SHP77 treated with DMSO at 0.1 percent for 48 hours (cell line): ENCODE measurements at places on chromosomes 2 and 18.

DNA sequence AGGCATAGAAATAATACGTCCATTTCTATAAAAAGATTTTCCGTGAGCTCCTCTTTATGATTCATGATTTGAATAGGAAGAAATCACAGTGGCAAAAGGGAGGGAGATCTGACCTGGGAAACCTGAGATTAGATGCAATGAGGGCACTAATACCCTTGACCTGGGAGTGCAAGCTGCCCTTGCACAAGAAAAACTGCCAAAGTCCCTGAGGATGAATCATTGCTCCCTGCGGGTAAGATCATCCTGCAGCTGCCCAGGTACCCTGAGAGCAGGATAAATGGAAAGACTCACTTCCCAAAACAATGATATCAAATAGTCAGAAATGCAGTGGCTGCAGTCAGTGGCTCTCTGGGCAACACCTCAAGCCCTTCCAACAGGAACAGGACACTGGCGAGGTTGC lies 11.6 kb downstream of the FHL2 start:
- no peak for DNase-seq

DNA sequence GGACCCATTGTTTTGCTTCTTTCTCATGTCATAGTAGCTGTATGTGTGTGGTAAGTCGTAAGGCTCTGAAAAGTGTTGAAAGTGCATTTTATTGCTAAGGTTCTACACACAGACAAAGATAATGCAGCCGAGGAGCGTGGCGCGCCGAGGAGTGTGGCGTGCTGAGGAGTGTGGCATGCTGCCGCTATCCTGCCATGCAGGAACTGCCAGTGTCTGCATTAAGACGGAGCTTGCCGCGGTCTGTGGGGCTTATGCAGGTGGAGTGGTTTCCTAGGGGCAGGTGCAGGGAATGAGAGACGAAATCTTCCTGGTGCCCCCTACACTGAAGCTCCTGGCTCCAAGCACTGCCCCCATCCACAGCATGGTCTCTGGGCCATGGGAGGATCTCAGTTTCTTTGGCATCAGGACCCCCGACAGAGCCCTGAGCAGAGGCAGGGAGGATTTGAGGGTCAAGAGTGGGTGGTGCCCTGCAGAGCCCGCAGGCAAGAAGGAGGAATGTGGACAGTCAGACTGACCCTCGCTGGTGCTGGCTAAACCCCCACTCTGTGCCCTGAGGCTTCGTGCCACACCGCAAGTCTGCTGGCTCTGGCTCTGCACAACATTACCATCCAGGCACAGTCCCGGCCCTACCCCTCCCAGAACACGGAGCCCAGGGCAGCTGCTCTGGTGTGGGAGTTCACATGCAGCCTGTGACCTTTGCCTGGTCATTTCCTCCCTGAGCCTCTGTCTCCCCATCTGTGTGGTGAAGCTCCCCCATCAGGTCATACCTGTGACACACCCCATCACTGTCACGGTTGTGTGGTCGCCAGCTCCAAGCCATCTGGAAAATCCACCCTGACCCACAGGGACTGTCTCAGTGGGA lies 3.2 kb downstream of the SNED1 start:
- DNase-seq: no peak

- no peak for DNase-seq
These were observed 15.0 kb downstream of the SMAD4 start for GRCh38 chr18:51044928-51045585.

GRCh38 chr2:43206602-43207001 lies 19.8 kb downstream of the ZFP36L2 start:
- no peak for DNase-seq

- no peak for DNase-seq
These were observed 232.6 kb upstream of the PXDN start for GRCh38 chr2:1976728-1977416.

- no peak for DNase-seq
These were observed 76.7 kb downstream of the PTGR3 start for GRCh38 chr18:75132098-75132870.
